Skeletal muscle cell (primary cell): ENCODE measurements at places on chromosomes 2 and 18.

DNA sequence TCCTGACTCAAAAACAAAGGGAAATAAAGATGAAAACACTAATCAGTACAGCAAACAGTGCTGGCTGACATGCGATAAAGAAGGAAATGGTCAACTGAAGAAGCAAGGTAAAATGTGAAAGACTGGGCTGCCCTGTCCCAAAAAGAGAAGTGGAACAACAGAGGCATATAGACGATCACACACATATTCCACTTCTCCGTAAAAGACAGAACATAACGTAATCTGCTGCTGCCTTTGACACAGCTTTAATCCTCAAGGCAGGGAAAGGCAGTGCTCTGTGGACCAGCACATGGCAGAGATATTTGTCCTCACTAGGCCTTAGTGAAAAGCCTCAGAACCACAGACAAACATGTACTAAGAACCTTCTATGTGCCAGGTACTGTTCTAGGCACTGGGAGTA lies 24.3 kb upstream of the REL start:
- DNase-seq: no peak

GRCh38 chr2:22329211-22330154 lies 1055.5 kb upstream of the KLHL29 start:
- no peak for DNase-seq

DNA sequence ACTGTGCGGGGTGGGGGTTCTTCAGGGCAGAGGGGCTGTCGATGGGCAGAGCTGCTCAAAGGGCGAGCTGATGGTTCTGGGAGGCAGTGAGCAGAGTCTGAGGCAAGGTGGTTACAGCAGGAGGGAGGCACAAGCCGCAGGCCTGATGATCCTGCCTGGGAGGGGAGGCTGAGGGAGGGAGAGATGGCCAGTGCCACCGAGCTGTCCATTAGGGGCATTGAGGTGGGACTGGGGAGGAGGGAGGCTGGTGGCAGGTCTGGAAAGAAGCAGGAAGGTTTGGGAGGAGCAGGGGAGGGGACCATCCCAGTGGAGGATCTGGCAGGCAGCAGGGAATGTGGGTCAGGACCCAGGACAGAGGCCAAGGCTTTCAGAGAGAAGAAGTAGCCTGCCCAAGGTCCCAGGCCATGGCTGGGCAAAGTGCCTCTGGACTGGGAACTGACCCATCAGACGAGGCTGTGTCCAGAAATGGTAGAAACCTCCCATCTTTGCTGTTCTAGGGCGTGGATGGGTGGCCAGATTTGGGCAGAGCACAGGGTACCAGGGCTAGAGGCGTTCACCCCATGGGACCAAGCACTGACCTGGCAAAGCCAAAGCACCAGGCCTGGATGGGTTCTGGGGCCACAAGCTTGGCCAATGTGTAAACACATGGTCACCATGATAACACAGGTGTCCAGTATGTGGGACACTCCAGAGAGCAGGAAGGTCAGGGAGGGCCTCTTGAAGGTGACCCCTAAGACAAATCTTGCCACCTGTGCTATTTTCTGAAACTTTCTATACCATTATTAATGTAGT lies 55.5 kb downstream of the INHBB start:
- no peak for DNase-seq

GRCh38 chr18:48838921-48839818 lies 111.6 kb downstream of the SMAD7 start:
- peak; percentile 67 for DNase-seq

- DNase-seq: no peak
Observed at GRCh38 chr2:2530334-2530733, 199.3 kb upstream of the MYT1L start.

- DNase-seq: no peak
Observed at GRCh38 chr2:114139542-114139941, 249.7 kb downstream of the ACTR3 start.

GRCh38 chr2:234483568-234484251 lies 13.2 kb downstream of the ARL4C start:
- no peak for DNase-seq

- DNase-seq: no peak
Observed at GRCh38 chr2:143371616-143372015, 242.4 kb downstream of the ARHGAP15 start.

GRCh38 chr2:239230318-239231052 lies 170.3 kb downstream of the HDAC4 start:
- no peak for DNase-seq

DNA sequence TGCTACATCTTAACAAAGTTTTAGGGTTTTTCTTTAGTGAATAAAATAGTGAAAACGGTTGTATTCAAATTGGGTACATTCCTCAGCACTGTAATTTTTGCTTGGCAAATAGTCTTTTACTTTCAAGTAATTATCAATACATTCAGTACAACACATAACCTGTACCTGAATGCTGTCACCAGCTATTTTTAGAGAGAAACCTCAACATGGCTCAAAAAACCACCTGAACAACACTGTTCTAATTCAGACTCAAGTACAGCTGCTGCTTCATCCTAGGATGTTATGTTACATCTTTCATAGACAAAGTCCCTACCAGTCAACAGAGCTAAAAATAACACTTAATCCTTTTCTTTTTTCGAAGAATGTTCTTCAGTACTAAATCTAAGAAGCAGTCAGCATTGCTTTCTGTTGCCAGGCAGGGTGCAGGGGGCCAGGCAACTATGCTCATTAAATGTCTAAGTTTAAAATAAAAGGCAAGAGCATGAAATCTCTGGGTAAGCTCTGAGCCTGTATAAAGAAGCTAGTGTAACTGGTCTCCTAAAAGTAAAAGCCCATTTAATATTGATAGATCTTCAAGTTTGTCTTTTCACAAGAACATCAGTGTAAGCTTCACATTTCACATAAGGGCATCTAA lies 20.5 kb downstream of the PDIA6 start:
- no peak for DNase-seq

DNA sequence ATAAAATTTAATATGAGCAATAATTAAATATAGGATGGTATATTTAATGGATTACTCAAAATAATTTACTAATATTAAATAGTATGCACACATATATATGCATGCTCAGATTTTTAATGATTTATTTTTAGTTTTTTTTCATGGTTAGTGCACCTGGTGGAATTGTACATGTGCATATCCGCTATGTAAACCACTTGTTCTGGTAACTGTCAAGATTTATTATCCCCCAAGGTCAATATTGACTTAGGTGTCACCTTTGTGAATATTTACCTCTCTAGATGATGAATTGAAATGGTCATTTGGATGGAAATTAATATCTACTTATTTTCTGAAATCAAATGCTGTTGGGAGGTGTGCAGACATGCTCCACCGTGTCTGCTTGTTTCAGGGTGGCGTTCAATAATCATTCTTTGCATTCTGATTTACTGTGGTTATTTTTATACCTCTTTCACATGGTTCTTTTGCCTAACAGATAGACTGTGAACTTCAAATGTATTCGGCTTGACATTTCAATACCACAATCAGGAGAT lies 14.7 kb downstream of the CNTNAP5 start:
- DNase-seq: no peak

DNA sequence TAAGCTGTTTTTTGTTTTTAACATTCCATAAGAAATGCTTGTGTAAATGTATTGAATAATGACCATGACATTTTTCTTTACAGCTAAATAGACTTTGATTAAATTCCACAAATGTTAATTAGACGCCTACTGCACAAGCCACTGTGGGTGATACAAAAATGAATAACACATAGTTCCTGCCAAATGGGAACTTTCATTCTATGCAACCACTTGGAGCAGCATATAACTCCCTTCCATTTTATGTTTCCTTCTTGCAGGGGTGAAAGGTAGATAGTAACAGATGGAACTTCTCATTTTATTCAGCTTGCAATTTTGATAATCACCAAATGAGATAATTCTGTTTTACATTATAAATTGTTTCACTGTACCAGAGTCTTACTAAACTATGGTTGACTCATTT lies 70.0 kb upstream of the THUMPD2 start:
- DNase-seq: no peak

GRCh38 chr2:157172239-157172638 lies 85.3 kb upstream of the GALNT5 start:
- no peak for DNase-seq

DNA sequence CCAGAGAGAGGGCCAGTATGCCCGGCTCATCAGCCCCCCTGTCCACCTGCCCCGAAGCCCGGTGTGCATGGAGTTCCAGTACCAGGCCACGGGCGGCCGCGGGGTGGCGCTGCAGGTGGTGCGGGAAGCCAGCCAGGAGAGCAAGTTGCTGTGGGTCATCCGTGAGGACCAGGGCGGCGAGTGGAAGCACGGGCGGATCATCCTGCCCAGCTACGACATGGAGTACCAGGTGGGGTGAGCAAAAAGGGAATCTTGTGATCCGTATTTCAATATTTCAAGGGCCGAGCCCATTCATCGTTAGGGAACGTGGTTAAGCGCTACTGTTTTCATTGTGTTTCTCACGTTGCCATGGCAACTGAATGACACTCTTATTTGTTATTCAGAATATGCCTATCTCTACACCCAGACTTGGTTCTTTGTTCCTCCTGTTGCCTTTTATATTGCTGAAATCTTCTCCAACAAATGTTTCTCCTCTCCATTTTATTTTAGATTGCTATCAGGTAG lies 81.5 kb downstream of the NRP2 start:
- DNase-seq: peak; percentile 64

- DNase-seq: no peak
Observed at GRCh38 chr2:5123582-5124196, 568.5 kb upstream of the SOX11 start.

GRCh38 chr18:55213586-55213985 lies 254.3 kb upstream of the CCDC68 start:
- DNase-seq: no peak

DNA sequence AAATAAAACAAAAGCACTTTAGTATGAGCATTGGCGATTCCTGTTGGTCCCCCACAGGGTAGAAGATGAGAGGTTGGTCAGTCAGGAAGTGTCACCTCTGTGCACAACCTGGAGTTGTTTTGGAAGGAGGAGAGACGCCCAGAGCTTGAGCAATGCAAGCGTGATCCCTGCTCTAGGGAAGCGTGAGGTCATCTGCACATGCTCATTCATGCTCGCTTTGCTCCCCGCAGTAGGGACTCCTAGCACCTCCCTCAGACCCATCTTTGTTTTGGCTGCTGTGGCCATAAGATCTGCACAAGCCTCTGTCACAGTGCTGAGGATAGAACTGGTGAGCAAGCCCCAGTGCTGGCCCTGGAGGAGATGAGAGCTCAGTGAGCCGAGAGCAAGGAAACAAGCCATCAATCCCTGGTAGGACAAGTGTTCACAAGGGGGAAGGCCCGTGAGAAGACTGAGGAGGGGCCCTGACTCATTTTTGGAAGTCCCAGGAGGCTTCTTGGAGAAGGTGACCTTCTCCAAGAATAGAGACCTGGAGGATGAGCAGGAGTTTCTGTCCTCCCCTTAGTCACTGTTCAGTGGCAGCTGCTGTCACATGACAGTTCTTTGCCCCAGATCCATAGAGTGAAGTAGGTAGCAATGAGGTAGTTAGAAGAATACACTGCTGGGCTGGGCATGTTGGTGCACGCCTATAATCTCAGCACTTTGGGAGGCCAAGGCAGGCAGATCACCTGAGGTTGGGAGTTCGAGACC lies 13.3 kb upstream of the ATP8B1 start:
- DNase-seq: no peak

- DNase-seq: no peak
Observed at GRCh38 chr2:207692206-207693065, 19.0 kb upstream of the CCNYL1 start.

DNA sequence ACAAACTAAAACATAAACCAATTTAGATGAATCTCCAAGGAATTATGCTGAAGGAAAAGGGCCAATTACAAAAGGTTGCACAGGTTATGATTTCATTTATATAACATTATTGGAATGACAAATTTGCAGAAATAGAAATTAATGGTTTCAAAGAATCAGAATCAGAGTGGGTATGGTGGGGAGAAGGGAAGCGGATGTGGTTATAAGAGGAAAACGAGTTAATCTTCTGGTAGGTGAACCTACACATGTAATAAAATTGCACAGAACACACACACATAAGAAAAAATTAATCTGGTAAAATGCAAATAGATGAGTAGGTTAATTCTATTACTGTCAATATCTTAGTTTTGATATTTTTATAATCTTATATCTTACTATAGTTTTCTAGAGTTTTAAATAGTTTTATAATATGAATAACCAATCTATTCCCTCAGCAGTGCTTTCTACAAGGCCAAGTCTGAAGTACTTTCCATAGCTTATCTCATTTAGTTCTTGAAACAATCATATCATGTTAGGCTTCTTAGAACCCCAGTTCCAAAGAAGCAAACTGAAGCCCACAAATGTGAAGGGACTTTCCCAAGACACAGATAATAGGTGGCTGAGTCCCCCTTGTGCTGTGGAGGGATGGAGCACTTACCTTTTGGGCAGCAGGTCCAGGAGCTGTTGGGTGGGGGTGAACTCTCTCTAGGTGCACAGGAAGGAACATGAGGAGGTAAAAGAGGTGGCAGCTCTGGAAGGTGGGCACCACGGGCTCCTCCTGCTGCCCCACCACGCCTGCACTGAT lies 31.5 kb downstream of the ZNF519 start:
- DNase-seq: no peak

DNA sequence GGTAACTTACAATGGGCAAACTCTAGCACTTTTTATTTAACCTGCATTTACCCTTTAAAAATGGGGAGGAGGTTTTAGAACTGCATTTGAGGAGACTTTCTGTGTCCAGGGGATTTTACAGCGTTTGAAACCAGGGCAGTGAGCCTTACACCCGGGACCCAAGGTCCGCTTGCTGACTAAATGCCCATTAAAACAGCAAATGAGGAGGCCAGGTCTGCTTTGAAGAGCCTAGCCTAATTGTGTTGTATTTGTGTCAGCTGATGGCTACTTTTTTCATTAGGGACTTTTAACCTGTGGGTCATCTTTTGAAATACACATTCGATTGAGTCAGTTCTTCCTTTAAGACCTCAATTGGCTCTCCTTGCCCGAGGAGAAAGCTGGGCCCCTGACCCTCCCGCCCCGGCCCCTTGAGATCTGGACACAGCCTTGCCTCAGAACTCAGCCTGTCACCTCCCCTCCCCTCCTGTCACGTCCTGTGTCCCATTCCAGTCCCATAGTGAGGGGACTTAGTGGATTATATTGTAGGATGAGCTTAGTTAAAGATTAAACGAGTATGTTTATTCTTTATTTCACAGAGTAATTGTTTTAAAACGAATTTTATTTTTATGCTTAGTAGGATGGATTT lies 69.0 kb downstream of the KLHL29 start:
- no peak for DNase-seq
